ENCODE measurements at places on chromosomes 2 and 18.

DNA sequence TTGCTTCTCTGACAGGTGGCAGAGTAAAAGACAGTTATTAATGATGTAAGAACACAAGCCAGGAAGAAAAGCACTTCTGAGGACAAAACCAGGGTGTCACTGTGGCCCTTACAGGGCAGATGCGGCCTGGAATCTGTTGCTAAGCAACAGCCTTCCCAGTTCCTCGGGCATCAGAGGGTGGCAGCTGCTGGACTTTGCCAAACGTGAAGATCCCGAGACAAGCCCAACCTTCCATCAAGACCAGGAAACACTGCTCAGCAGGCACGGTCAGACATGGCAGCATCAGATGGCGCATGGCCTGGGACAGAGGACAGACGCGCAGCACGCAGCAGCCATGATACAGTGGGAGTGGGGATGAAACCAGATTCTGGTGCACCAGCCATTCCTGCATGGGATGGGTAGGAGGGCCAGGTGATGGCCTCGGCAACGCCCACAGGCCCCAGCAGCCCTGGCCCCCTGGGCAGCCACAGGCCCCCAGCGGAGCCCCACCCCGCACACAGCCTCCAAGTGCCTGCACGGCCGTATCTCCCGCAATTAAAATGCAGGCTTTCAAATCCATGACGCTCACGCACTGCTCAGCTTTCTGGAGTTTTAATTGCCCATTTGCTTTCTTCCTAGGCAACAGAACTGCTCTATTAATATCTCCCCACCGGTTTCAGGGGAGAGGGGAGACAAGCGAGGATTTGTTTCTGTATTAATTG, 89.0 kb downstream of the EIPR1 start:
- no peak for DNase-seq

DNA sequence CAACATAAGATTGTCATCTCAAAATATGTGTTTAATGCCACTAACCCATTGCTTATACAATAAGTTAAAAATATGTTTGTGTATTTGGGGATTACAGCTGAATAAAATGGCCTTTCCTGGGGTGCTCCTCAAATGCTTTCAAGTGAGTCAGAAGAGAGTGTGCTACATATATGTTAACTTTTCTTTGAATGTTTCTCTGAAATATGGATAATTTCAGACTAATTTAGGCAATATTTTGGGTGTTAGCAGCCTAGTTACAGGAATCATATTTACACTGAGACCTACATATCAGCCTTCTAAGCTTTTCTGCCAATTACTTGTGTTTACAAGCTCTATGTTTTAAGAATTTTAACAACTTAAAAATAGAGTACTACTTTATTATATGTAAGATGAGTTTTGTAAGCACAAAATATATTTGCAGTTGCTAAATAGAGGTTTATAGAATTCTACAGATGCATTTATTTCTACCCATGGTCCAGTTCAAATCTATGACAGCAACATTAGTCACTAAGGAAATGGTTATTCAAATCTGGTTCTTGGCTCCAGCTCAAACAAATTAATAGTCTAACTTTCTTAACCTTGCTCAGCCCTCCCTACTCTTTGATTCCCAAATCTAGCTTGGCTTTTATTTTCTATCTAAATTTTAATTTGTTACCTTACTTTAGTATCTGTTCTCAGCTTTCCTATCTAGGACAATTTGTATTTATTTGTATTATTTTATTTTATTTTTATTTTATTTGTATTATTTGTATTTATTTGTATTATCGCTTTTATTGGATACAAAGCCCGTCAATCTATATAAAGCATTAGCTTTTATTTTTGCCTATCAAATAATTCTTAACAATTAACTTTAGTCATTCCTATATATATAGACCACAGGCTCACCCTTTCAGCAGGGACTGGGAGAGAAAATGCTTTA, 48.9 kb downstream of the FSIP2 start:
- no peak for DNase-seq

DNA sequence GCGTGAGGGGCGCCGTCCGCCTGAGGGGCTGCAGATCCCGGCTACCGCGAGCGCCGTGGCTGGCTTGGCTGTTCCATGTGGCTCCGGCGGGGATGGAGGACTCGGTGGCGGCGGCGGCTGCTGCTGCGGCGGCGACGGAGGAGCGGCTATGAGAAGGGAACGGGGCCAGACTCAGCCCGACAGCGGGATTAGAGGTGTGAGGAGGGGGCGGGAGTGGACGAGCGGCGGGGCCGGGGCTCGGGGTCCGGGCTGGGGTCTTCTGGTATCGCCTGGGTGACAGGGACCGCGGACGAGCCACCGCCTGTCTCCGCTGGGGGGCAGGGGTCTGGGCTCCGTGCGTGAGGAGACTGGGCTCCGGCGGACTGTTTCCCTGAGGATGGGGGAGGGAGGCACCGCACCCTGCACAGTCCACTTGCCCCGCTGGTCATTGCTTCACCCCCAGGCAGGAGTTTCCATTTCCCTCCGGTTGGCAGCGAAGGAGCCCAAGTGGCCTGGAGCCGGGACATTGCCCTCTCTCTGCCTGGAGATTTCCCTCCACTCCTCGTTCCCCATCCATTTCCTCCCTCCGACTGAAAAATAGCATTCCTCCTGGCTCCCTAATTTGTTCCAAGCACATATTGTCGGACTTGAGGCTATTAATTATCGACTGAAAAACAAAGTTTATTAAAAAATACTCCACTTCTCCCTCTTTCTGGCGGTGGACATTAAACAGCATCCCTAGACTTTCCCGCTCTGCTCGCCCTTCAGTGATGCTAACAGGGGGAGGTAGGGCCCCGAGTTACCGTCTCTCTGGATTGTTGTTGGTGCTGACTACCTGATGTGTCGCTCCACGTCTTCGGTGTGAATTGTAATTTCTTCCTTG, 577 bp downstream of the EHBP1 start:
- peak; percentile 17 for DNase-seq

DNA sequence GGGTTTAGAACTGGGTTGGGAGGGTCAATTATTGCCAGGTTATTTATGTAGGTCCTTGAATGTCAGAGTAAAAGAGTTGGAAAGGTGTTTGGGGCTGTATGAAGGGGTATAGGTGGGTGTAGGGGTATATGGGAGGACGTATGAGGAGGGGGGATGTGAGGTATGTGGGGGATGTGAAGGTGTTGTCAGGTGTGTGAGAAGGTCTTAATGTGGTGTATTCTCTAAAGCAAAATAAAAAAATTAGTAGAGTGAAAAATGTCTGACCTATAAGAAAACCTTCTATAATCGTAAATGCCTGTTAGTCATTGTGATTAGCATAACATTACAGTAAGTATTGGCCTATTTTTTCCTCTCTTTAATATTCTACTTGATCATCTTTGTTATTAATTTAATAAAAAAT, 25.1 kb downstream of the ACVR2A start:
- DNase-seq = no peak

DNA sequence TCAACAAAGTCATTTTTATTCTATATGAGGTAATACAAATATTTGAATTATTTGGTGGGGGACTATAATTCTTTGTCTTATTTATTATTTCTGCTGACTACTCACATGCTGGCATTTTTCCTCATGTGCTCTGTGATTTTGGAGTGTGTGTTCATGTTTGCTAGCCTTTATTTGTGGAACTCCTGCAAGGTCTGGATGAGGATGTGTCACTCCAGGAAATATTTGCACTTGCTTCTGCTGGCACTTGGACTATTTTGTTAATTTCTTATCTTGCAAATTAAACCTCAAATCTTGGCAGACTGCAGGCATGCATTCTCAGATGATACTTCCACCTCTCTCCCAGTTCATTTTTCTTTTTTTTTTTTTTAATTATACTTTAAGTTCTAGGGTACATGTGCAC, 34.1 kb downstream of the POLI start:
- no peak for DNase-seq

- no peak for DNase-seq
Observed at GRCh38 chr2:224393157-224393872, 8.6 kb downstream of the FAM124B start.

- DNase-seq = no peak
Observed at GRCh38 chr2:73323551-73323950, 30.2 kb upstream of the EGR4 start.

DNA sequence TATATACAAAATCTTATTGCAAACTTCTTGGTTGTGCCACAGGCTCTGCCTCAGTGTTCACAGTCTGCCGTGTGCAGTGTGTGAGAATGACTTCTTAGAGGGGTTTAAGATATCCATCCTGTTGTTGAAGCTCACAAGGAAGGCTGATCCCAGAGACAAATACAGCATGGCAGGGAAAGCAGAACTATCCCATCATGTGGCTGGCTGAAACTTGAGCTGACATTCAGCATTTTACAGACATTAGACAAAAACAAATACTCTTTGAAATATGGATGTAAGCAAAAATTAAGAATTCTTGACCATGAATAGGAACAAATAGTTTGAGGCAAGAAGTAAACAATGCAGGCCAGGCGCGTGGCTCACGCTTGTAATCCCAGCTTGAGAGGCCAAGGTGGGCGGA, 12.9 kb upstream of the PUM2 start:
- no peak for DNase-seq

DNA sequence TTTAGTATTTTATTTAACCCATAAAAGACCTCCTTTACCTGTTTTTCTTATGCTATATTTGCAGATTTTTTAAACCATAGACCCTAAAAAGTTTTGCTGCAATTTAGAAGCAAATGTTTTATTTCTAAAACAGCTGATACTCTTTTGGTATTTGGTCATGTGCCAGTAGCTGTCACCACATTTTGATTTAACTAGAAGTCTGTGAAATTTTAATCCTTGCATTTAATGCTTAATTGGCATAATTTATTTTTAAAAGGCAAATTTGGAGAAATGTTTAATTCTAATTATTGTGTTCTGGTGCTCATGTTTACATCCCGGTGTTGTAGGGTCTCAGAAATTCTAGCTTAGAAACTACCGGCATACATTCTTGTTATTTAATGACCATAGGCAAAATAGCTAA, 111.8 kb downstream of the TTC27 start:
- no peak for DNase-seq

- no peak for DNase-seq
Observed at GRCh38 chr2:167954495-167954894, 292.9 kb downstream of the STK39 start.

DNA sequence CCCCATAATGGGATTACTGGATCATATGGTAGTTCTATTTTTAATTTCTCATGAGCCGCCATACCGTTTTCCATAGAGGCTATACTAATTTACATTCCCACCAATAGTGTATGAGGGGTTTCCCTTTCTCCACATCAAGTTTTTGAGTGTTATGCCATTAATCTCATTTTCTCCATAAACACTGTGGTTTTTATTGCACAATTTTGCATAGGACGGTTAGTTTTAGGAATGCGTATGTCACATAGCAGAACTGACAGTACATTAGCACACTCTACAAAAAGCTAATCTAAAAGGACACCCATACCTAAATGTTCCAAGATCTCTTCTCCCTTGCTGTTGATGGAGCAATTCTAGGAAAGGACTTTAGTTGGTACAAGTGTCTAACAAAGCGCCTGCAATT, 32.5 kb downstream of the DARS1 start:
- DNase-seq = no peak

- DNase-seq = peak; percentile 25
Observed at GRCh38 chr2:203799908-203800307, 67.7 kb upstream of the CTLA4 start.

DNA sequence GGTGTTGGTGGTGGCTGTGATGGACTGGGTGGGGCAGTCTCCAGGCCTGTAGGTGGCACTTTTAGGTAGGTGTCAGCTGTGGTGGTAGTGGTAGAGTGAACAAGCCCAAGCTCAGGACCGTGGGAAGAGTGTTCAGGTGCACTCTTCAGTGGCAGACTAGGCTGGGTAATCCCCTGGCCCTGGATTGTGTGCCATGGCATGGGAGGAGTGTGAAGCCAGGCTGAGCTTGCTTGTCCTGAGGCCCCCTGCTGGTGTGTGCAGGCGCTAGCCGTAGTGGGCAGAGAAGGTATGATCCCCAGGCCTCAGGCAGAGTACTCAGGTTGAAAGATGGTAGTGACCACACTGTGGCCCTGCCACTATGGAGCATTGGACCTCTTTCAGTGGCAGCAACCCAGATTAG, 850.3 kb downstream of the DSC3 start:
- DNase-seq = no peak

- DNase-seq = no peak
Observed at GRCh38 chr2:63665091-63665490, 76.3 kb downstream of the MDH1 start.

GRCh38 chr2:157367704-157368103, 42.1 kb upstream of the ERMN start:
- DNase-seq = no peak

DNA sequence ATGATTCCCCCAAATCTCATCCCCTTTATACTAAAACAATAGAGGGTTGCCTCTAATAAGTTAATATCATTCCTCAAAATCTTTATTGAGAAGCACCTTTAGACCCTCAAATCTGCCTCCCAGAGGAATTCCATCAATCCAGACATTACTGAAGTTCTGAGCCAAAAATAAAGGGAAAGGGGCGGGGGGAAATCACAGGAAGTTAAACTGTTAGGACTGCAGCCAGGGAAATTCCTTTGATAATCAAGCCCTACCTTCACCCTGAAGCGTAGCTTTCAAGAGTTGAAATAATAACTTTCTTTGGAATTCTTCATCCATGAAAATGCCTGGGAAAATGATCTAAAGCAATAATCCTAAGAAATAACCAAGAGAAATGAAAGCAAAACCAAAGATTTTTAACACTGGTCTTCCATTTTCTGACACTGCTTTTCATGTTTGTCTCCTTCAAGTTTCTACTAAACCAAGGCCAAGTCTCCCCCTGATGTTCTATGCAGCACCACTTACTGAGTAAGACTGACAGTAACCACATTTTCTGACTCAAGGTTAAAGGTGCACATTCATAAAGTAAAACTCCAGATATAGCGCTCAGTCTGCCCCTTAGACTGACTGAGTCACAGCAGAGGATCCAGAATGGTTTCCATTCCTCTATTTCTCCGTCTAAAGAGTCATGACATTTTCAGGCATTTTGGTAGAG, 78.2 kb downstream of the TCF4 start:
- no peak for DNase-seq

DNA sequence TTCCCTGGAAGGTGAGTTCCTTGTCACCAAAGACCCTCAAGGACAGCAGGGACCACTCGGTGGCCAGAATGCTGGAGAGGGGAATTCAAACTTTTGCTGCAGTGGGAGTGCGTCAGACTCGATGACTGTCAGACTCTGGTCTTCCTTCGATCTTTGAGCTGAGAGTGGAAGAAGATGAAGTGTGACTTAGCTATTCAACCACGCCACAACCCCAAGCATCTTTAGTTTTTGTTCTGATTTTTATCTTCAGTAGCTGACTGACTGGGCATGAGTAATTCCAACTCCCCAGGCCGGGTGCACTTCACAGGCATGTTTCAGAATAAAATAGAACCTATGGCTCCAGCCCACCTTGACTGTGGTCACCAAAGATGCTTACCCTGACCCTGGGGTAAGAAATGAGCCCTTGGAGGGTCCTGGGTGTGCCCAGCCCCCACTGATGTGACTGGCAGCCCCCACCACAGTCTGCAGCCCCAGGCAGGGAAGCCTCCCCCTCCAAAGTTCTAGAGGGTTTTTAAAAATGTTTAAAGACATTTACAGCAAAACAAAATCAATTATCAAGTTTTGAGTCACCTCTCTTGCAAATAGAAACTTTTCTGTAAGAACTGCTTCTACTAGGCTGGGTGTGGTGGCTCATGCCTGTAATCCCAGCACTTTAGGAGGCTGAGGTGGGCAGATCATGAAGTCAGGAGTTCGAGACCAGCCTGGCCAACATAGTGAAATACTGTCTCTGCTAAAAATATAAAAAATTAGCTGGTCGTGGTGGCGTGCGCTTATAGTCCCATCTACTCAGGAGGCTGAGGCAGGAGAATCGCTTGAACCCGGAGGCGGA, 24.9 kb upstream of the YWHAQ start:
- DNase-seq = peak; percentile 71

Data from stimulated activated CD4-positive, alpha-beta T cell treated with anti-CD3 and anti-CD28 coated beads, Interleukin-2, amount 100 ng/mL, for 24 hours (primary cell).